ENCODE measurements at places on chromosomes 4 and X.

GRCh38 chrX:74408304-74408703 lies 13.0 kb upstream of the SLC16A2 start:
- DNase-seq: no peak

DNA sequence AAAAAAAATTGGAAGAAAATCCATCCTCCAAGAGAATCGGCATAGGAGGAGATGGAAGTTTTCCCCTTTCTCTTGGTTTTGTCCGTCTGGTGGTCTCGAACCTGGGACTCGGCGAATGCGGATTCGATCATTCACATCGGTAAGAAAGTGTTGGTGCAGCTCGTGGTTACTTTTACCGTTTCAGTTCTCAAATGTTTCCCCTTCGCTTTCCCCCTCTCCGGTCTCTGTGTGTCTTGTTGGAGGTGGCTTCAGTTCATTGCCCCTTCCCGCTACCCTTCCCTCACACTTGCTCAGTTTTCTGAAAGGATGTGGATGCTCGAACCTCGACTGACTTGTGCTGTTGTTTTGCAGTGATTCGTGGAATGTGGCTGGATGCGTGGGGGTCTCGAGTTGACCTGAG lies 840 bp downstream of the GRID2 start:
- DNase-seq: no peak

DNA sequence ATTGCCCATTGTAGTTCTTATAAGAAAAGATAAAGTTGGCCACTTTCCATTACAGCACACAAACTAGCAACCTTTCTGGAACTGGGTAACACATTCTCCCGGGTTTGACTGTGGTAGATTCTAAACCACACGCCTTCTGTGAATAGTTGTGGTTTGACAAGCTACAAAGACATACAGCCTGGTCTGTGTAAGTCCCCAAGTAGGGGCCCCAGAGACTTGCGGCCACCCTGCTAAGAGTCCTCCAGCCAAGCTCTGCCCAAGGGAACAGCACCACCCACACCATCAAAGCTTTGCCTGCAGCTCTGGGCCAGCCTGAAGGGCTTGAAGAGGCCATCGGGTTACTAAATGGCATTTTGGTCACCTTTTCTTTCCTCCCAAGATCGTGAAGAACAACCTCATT lies 203.4 kb downstream of the MAML3 start:
- peak; percentile 67 for DNase-seq

GRCh38 chr4:183014361-183015084 lies 84.5 kb upstream of the WWC2 start:
- DNase-seq: no peak

GRCh38 chr4:145719752-145720624 lies 40.0 kb downstream of the C4orf51 start:
- DNase-seq: no peak

Measured in activated CD8-positive, alpha-beta memory T cell treated with anti-CD3 and anti-CD28 coated beads for 24 hours (primary cell).